Dermis blood vessel endothelial cell (primary cell): ENCODE measurements at places on chromosomes 7 and 10.
A peak's percentile ranks its signal among the peaks of the same experiment; 100 is the strongest.

DNA sequence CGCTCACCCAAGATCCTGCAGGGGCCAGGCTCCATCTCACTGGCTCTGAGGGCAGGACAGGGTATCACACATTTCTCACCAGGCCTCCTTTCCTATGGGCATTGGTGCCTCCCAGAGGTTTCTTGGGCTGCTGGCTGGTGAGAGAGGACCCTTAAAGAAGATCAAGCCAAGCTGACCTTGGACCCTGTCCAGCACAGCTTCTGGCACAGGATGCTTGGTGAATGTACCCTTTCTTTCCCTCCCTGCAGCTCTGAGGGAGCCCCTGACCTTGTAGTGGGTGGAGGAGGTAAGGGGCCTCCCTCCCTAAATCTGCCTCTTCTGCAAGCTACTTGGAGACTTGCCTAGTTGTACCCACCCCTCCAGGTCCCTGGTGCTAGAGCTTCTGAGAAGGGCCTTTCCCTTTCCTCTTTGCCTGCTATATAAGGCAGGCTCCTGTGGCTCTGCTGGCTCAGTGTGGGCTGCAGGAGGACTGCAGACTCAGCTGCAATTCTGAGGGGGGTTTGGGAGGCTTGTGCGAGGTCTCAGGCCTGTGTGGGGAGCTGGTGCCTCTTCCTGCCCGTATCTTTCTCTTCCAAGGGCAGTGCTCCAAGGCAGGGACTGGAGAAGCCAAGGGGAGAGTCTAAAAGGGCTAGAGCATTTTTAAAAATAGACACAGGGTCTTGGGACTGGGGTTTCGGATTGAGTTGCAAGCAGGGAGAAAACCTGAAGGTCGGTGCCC is 11.7 kb upstream of the TRIM8 start:
- DNase-seq, result peak; percentile 44

DNA sequence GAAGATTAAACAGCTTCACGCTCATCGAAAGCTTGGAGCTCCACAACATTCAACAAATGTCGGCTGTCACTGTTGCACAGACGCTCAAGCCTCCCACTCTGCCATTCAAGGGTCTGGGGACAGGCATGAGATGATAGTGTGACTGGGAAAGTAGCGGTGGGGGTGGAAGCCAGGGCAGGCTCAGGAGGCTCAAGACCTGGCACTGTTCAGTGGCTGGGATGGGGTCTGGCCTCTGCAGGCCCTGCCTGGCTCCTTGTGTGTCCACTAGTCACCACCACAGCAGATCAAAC is 13.5 kb upstream of the GTPBP4 start:
- no peak for DNase-seq

- DNase-seq, result no peak
Measured at GRCh38 chr10:99628923-99629624, 8.8 kb upstream of the SLC25A28 start.

- no peak for DNase-seq
Measured at GRCh38 chr10:59698326-59698725, 11.3 kb downstream of the SLC16A9 start.

GRCh38 chr7:124188576-124188975 is 155.7 kb upstream of the TMEM229A start:
- DNase-seq, result no peak

- no peak for DNase-seq
Measured at GRCh38 chr7:157990881-157991250, 596.8 kb downstream of the PTPRN2 start.

GRCh38 chr7:66380272-66380888 is 175.2 kb downstream of the TPST1 start:
- peak; percentile 6 for DNase-seq
